ENCODE measurements at places on chromosomes 5 and 9. TPM values are rescaled to one million over a fixed set of nuclear protein-coding genes. Genes with fewer than 3 reads are reported as not detected.

DNA sequence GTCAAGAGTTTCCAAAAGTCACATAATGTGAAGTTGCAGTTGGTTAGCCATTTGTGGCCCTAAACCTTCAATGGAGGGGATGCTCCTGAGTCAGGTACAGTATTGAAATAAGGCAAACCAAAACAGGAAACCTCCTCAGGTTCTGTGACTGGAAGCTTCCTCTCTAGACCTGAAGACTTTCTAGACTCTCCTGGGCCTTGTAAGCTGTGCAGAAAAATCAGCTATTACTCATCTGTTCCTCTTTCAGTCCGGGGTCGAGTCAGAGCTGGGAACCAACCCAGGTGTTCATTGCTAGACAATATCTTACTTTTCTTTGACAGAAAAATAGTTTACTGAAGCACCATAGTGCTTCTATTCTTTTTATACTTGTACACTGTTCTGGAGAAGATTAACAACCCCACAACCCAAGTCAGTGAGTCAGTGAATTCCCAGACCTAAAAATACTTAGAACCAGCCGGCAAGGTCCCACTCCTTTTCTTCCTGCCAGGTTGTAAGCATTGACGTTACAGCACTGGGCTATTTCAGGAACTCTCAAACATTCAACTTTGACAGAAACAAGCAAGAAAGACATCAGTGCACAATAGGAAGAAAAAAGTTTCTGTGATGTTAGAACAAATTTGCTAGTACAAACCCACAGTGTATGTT, 47.3 kb downstream of the FSTL4 start:
- H3K4me3 ChIP-seq, result no peak overlapping the region
- no peaks in the 10 kb centered on the region for H3K4me1 ChIP-seq
- H3K27ac ChIP-seq, result no peak overlapping the region
- DNase-seq, result no peak
- no peaks in the 10 kb centered on the region for H3K27me3 ChIP-seq
- H3K36me3 ChIP-seq, result no peaks in the 10 kb centered on the region

DNA sequence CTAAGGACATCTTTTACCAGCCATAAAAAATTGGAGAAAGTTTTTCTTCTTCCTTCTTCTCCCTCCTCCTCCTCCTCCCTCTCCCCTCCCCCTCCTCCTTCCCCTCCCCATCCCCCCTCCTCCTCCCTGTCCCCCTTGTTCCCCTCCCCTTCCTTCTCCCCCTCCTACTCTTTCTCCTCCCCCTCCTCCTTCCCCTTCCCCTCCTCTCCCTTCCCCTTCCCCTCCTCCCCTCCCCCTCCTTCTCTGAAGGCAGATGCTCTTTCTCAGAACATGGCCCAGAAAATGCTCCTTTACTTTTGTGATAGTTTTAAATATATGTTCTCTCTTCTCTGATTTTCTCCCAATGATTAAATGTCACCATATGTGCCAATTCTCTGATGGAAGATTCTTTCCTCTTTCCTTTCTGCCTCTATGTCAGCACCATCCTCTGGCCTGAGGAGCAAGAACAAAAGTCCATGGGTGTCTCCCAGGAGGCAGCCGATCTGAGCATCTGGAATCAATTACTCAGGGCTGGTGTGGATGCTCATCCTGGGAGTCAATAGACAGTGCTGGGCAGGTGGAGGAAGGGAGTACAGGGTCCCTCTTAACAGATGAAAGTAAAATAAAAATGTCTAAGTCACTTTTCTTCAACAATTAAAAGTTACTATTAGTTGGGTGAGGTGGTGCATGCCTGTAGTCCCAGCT, 63.0 kb upstream of the GNA14 start:
- peaks cover 5% of the 10 kb centered on the region for H3K36me3 ChIP-seq
- H3K27me3 ChIP-seq, result no peaks in the 10 kb centered on the region
- H3K27ac ChIP-seq, result no peak overlapping the region
- no peak for DNase-seq
- H3K4me3 ChIP-seq, result no peak overlapping the region

DNA sequence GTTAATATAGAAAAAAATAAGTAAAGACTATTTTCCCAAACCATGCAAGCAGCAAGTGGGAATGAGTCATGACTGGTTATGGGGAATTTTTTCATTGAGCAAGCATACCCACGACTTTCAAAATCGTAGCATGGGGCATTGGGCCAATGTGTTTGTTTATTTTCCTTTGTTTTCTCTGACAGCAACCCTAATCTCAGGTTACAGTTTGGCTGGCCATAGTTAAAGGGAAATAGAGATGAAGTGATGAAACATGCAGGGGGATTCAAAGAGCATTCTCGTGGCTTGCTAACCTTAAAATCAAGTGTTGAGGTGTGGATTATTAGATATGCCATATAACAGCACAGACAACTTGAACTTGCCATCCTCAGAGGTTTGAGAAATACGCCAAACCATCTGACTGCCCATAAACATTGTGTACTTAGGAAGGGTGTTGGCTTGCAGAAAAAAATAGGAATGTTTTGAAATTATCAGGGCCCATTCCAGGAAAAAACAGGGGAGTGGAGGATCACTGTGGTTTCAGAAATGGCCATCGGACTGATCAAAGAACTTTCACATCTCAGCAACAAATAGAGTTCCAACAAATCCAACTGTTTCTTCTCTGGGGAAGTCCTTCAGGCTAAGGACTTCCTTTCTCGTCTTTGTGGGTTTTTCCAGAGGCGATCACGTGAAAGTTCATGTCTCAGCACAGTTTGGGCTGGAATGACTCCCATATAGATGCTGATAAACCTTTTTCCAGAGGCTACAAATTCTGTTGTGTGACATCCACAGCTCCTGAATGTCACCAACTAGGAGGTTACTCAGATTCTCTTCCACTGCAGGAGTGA, 259.1 kb downstream of the SYK start:
- no peak overlapping the region for H3K27ac ChIP-seq
- H3K36me3 ChIP-seq, result no peaks in the 10 kb centered on the region
- H3K27me3 ChIP-seq, result no peaks in the 10 kb centered on the region
- no peak overlapping the region for H3K4me3 ChIP-seq
- no peaks in the 10 kb centered on the region for H3K4me1 ChIP-seq

- H3K27ac ChIP-seq, result no peak overlapping the region
- no peaks in the 10 kb centered on the region for H3K4me1 ChIP-seq
- no peaks in the 10 kb centered on the region for H3K36me3 ChIP-seq
- no peak overlapping the region for H3K4me3 ChIP-seq
- no peak for DNase-seq
- no peaks in the 10 kb centered on the region for H3K27me3 ChIP-seq
Observed at GRCh38 chr5:139459451-139459934, 3.0 kb downstream of the ECSCR start.

Gene AGXT2
- not detected for total RNA-seq

DNA sequence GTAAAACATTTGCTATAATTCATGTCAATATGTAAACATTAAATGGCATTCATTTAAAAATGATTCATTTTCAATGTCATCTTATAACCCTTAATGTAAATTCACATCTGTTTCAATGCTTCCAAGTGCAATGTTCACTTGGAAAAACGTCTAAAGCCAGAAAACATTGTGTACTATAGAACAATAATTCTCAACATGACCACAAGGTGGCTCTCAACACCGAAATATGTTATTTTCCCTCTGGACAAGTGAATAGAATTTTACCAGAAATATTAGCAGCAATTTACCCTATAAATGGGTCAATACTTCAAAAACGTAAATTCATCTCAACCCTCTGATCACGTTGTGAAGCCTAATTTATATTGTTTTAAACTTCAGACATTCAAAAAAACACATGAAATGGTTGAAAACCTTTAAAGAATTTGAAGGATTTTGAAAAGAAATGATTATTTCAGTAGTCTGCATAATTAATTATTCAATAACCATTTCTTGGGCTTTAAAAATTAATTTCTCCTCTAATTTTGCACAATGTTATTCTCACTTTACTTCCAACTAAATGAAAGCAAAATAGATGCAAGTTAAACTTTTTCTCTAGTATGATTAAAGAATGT, 11.0 kb downstream of the CDH10 start:
- H3K4me3 ChIP-seq, result no peak overlapping the region
- no peaks in the 10 kb centered on the region for H3K27me3 ChIP-seq
- no peaks in the 10 kb centered on the region for H3K4me1 ChIP-seq
- no peak overlapping the region for H3K27ac ChIP-seq
- DNase-seq, result peak; percentile 78

Gene ST8SIA4
- total RNA-seq, result 20.4 TPM

- H3K36me3 ChIP-seq, result peaks cover 70% of the 10 kb centered on the region
- no peak overlapping the region for H3K27ac ChIP-seq
- H3K27me3 ChIP-seq, result no peaks in the 10 kb centered on the region
- no peak for DNase-seq
- no peak overlapping the region for H3K4me3 ChIP-seq
- H3K4me1 ChIP-seq, result peaks cover 60% of the 10 kb centered on the region
Observed at GRCh38 chr9:79577969-79578723, 6.4 kb downstream of the TLE4 start.

DNA sequence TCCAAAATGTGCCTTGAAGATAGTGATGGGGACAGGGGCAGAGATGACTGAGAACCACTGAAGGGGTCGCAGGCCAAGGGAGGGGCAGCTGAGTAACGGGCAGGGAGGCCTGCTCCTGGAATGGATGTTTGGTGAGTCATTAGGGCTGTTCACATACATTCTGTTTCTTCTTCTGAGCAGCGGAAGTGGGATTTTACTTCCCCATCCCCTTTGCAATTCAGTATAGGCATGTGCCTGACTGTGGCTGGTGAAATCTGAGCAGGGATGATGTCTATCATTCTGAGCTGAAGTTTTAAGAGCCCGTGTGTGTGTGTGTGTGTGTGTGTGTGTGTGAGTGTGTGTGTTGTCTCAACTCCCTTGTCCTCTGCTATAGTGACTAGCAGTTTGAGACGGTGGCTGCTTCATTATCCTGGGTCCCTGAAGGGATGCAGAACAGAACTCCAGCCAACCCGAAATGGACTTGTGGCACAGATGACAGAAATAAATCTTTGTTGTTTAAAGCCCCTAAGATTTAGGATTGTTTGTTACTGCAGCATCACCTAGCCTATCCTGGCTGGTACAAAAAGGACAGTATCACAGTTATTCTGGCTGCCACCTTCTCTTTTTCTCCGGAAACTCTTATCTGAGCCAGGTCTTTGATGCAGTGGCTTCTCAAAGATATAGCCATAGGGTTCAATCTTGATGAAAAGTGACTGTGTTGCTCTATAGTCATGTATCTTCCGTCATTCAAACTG, 29.2 kb upstream of the TGFBI start:
- no peak overlapping the region for H3K4me3 ChIP-seq
- H3K36me3 ChIP-seq, result no peaks in the 10 kb centered on the region
- no peak for DNase-seq
- H3K27me3 ChIP-seq, result no peaks in the 10 kb centered on the region

DNA sequence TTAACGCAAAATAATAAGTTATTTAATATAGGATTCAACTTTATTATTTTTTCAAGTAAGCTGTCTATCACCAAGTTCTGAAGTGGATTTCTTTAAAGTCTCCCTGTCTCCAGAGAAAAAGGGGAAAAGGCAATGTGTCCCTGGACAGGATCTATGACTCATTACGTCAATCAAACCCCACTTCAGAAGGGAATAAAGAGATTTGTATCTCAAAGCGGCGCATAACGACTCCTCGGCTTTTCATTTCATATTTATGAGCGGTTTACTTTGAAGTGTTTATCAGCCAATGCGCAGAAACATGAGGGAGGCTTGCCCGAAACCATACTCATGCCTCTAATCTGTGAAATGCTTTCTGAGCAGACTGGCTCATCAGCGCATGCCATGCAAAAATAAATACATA, 938.6 kb upstream of the WWC1 start:
- no peaks in the 10 kb centered on the region for H3K27me3 ChIP-seq
- no peak for DNase-seq
- no peak overlapping the region for H3K27ac ChIP-seq

DNA sequence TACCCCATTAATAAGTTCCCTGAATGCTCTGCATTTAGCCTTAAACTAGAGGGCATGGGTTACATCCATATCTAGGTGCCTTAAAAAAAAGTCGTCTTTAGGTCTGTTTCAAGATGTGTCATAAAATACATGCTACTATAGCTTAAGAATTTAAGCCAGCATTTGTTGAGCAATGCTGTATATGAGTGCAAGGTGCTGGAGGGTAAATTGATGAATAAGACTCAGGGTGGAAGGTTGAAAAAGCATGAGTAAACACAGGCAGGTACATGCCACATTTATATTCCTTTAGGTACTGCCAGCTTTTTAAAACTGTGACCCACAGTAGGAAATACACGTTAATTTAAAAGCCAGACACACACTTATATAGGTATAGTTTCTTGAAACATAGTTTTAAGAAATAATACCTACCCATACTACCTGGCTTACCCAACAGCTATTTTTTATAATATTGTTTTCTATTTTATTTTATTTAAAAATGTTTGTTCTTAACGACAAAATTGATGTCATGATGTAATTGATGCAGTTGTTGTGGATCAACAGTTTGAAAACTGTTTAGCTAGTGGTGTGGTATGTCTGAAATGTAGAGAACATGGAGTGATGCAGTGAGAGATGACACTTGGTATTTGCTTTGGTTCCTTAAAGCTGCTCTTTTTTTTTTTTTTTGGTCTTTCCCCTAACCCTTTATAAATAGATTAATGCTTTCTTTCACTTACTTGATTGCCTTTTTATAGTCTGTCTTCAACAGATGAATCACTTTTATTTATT, 3.9 kb downstream of the HMGCR start:
- H3K4me3 ChIP-seq, result no peak overlapping the region
- no peak for DNase-seq
- H3K27me3 ChIP-seq, result no peaks in the 10 kb centered on the region
- H3K27ac ChIP-seq, result 0 out of 2 replicates have a peak overlapping the region, but pooled peaks have one; percentile 8
- peaks cover 34% of the 10 kb centered on the region for H3K4me1 ChIP-seq

DNA sequence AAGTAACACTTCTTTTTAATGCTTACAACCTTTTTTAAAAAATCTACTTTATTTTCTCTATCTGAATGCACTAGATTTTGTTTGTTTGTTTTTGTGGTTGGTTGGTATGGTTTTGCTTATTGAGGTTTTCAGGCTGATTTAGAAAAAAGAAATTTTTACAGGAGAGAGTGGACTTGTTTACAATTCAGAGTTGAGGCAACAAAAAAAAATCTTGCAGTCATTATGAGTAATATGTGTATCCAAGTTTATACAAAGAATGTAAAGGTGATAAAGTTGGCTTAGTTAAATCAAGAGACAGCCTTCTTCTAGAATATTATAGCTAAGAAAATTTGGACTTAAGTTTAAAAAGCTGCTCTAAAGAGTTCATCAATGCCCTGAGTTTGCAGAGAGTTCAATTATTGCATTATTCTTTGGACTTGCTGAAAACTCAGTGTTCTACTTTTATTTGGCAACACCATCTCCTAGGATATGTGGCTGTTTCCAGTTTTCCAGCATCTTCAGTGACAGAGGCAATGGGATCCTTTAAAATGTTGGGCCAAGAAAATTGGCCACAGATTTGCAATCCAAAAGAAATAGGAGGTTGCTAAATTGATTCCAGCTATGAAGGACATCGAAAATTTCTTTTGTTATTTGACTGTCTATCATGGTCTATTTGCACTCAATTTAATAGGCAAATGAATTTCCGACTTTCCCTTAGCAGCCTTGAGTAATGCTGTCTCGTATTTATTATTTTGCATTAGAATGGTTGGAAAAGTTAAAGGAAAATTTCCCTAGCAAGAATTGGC, 10.7 kb downstream of the STK32A start:
- H3K4me3 ChIP-seq, result no peak overlapping the region
- H3K27me3 ChIP-seq, result no peaks in the 10 kb centered on the region
- H3K27ac ChIP-seq, result no peak overlapping the region
- DNase-seq, result no peak
- no peaks in the 10 kb centered on the region for H3K4me1 ChIP-seq

Data from Karpas-422 (cell line).